Smooth muscle cell of the brain vasculature (primary cell): ENCODE measurements at places on chromosomes 2 and 18.

GRCh38 chr18:25067275-25068025 lies 284.5 kb downstream of the ZNF521 start:
- DNase-seq, result no peak

DNA sequence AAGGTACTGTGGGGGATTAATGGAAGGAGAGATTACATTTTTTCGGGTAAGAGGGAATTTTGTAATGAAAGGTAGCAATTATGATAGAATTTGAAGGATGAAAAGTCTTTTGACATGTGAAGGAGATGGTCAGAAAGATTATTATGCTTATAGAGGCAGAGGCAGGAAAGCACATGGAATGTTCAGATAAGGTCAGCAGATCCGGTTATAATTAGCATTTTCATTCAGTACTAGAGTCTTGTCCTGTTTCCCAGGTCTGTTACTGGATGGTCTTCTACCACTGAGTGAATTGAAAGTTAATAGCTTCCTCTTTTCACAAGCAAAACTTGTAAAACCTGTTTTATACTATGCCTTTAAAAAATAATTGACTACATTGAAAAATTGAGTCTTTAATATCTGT lies 116.9 kb downstream of the PHLPP1 start:
- DNase-seq, result no peak

DNA sequence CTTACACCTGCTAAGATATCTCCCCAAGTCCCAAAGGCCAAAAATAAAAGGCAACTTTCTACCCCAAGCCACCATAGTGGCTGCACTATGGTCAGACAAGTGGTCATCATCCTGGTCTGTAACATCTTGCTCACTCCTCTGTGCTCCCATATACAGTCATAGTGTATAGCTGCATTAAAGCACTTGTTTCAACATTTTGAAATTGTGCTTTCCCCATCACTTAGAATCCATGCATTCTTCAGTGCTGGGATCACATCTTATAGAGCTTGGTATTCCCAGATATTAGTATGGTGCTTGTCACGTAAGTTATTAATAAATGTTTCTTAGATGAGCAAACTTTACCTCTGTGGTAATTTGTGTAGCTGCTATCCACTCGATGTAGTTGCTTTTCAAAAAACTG lies 40.4 kb upstream of the CDC42EP3 start:
- no peak for DNase-seq

- DNase-seq, result no peak
These were observed 85.8 kb downstream of the POU3F3 start for GRCh38 chr2:104939570-104940217.

GRCh38 chr2:7612969-7613368 lies 695.8 kb downstream of the RNF144A start:
- DNase-seq, result no peak

GRCh38 chr18:36314098-36314497 lies 16.6 kb downstream of the FHOD3 start:
- no peak for DNase-seq
